Fibroblast of skin of right quadriceps (primary cell): ENCODE measurements at places on chromosomes 3 and 15.

DNA sequence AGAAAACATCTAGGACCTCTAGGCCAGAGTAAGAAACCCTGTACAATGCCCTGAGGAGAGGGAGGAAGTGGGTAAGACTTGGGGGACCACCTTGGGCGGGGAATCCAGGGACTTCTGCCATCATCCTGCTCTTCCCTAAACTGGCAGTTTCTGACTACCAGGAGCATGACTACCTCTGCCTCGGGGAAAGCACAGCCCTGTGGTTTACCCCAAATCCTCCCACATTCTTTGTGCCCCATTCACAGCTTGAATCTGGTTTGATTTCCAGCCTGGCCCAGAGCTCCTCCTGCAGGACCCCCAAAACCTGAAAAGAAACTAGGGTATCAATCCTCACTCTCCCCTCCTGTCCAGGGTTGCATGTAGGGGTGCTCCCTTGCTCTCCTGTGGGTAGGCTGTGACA lies 4.7 kb downstream of the C3orf18 start:
- peak; percentile 72 for DNase-seq

DNA sequence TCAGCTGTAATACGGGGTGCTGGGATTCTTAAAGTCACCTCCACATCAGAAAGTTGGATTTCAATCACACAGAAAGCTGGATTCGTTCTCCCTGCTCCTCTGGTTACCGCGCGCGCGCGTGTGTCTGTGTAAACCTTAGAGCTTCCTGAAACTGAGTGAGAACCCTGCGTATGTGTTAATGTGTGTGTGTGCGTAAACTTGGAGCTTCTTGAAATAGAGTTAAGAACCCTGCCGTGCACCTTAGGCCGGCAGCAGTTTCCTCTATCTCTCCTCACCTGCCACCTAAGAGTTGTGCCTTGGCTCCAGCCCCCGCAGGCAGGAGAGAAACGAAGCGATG lies 531 bp downstream of the LZTFL1 start:
- peak; percentile 5 for DNase-seq

GRCh38 chr3:188819939-188820338 lies 351.8 kb upstream of the TPRG1 start:
- DNase-seq: peak; percentile 65

DNA sequence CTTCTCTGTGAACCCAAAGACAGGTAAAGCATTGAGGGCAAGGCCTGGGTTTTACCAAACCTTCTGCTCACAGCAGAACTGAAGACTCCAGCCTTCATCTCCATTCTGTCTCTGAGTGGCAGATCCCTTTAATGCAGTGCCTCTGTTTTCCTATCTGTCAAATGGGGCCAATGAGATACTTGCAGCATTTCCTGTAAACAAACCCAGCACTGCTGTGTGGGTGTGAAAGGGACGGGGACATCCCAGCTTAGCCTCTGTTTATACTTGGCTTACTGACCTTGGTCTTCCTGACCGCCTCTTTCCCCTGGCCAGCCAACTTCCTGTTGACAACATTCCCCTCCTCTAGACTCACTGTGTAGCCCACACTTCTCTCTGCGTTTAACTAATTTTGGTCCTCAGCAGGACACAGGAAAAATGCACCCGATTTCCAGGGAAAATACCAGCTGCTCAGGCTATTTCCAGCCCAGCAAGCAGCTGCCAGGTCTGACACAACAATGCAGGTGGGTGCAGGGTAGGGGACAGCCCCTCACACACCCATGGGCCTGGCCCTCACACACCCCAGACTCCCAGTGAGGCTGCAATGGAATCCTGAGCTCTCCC lies 105.9 kb upstream of the HERC1 start:
- DNase-seq: peak; percentile 26

DNA sequence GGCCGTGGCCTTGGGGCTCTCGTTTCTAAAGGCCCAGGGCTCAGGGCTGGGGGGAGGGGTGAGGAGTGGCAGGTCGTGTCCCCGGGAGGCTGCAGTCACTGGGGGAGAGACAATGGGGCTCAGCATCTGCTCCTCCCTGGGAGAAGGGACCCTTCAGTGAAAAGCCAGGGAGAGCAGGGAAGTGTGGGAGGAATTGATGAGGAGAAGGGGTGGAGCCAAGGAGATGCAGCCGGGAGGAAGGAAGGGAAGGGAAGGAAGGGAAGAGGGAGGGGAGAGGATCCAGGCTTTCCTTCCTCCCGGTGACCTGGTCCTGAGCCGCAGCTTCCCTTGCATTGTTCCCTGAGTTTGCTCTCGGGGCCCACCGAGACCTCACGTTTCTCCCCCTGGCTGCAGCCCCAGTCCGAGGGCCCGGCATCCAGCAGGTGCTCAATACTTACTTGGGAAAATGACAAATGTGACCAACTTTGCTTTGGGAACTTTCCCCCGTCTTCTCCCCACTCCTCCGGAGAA lies 1.4 kb upstream of the ZNF710 start:
- peak; percentile 46 for DNase-seq

DNA sequence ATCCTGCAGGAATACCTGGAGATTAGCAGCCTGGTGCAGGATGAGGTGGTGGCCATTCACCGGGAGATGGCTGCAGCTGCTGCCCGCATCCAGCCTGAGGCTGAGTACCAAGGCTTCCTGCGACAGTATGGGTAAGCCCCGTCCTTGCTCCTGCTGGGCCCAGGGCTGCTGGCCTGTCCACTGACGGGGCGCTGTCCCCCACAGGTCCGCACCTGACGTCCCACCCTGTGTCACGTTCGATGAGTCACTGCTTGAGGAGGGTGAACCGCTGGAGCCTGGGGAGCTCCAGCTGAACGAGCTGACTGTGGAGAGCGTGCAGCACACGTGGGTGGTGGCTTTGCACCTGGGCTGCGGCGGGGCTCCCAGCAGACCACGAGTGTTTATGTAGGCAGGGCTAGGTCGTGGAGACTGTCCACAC lies 5.0 kb downstream of the FES start:
- no peak for DNase-seq

GRCh38 chr3:66863205-66864111 lies 134.6 kb upstream of the KBTBD8 start:
- DNase-seq: no peak

DNA sequence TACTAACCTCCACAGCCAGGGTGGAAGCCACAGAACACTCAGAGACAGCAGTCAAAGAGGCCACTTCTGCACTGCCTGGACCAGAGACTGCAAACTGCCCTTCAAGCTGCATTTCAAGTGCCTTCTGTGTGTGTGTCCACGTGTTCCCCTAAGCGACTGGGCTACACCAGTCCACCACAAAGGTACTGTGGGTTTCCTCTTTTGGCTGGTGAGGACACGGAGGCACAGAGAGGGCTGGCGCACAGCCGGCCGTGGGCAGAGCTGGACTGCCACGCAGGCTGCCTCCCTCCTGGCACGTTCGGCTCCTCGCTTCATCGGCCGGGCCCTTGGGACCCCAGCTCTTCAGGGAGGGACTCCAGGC lies 60.9 kb downstream of the MGLL start:
- no peak for DNase-seq

GRCh38 chr15:50576166-50576565 lies 29.7 kb upstream of the USP50 start:
- DNase-seq: peak; percentile 32

- no peak for DNase-seq
Observed at GRCh38 chr3:123140550-123140949, 61.2 kb upstream of the SEC22A start.

- DNase-seq: peak; percentile 94
Observed at GRCh38 chr3:190183121-190183520, 62.4 kb upstream of the P3H2 start.

GRCh38 chr3:127714125-127714571 lies 41.4 kb downstream of the ABTB1 start:
- DNase-seq: no peak

DNA sequence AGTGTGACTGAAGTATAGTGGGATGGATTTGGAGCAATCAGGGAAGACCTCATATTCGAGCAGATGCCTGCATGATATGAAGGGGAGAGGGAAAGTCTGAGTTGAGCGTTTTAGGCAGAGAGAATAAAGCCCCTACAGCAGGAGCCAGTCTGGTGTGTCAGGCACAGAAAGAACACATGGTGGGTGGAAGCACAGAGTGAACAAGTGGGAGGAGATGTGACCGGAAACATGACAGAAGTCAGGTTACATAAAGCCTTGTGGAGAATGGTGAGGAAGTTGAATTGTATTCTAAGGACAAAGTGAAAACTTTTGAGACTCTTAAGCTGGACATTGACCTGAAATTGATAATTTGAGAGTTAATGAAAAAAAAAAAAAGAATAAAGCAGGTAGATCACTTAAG lies 541.0 kb downstream of the PLOD2 start:
- DNase-seq: no peak

DNA sequence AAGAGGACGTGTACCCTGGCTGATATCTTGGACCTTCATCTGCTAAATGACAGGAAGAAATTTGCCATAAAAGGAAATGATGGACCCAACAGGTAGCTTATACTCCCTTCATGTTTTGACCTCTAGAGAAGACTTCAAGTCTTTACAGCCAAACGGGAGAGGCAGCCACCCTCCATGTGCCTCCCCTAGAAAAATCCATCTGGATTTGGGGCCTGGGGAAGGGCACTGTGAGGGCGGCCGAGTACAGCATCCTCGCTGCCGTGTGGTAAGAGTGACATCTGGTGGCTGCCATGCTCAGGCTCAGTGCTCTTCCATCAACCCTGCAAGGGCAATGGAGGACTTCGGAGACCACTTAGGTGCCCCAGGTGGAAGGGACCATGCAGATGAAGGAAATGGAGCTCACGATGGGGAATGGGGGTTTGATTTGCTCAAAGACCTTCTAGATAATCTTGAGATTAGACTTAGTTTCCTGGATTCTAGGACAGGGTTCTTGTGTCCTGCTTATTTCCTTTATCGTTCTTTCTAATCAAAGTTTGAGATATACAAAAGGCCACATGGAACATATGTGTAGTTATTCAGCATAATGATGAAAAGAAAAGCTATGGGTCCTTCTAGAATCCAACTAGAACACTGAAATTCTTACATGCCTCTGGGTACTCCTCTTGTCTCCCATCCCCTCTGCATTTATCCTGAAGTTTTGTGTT lies 44.4 kb downstream of the AQP9 start:
- peak; percentile 46 for DNase-seq

DNA sequence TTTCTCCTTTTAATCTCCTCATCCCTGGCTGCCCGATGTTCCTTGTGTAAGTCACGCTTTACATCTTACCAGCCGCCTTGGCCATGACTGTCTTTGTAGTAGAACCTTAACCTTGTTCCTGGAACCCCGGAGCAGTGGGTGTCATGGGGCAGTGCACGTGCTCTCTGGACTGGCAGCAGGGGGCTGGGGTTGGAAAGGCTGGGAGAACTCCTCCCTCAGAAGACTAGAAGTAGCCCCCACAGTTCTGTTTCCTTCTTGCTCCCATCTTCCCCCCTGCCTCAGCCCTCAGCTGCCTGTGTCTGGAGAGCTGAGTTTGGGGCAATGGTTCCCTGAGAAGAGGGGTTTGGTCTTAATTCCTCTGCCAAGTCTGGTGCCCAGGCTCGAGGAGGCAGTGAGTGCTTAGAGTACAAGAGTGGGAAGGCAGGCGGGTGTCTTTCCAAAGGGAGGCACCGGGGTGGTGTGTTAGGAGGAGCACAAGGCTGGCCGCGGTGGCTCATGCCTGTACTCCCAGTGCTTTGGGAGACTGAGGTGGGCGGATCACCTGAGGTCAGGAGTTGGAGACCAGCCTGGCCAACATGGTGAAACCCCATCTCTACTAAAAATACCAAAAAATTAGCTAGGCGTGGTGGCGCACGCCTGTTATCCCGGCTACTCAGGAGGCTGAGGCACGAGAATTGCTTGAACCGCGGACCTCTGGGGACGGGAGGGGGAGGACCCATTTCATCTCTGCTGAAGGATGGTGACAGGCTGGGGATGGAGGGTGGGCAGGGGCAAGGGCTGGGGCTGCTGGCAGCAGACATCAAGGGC lies 100.4 kb downstream of the VGLL4 start:
- DNase-seq: no peak

DNA sequence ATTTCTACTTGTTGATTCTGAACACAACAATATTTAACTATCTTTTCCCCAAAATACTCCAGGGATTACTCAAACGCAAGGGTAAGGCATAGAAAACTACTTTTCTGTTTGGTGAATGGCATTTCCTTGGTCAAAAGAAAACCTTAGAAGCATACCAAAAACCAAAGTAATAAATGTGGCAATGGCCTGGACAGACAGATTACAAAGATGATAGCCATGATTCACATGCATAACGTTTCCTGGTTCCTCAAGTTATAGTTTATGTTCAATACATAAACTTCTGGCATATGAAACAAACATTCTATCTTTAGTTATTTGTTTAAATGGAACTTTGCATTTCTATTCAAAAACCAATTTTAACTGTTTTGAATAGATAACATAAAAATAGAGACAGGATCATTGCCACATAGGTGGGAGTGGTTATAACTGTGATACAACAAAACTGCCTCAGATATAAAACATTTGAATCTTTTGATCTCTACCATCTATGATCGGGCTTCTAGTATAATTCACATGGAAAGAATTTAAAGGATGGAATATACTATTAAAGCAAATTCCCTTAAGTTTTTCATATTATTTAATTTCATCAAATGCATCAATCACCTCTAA lies 32.1 kb downstream of the FOXP1 start:
- DNase-seq: peak; percentile 87

- no peak for DNase-seq
Observed at GRCh38 chr15:47412802-47413201, 304.5 kb upstream of the SEMA6D start.

DNA sequence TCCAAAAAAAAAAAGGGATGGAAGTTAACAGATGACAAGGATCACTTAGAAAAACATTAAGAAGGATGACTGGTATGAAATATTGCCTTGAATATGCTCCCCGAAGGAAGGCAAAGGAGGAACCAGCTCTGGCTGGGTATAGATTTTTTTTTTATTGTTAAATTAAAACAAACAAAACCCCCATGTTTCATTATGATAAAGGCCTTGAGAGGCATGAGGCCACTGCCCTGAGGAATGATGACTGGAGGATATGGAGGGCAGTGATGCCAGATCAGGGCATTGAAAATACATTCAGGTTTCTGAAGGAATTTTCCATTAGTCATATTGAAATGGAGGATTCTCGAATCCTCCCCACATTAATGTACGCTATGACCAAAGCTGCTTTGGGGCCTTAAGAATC lies 120.9 kb downstream of the ADAMTS9 start:
- no peak for DNase-seq

- no peak for DNase-seq
Observed at GRCh38 chr3:174820885-174821284, 38.2 kb upstream of the NAALADL2 start.

DNA sequence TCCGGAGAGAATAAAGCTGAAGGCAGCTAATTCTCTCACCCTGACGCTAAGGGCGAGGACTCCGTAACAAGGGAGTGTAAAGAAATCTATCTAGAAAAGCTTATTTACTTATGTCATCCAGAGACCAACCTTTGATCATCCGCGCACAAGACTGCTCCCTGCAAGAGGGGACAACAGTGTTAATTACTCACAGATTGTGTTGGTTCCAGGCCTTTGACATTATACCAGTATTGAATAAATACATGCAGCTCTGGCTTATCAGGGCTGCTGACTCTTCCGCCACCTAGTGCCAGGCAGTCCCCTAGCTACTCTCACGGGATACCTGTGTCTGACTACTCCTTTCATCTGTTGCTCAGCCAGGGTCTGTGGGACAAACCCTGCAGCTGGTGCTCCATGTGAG lies 211.7 kb downstream of the DTWD1 start:
- DNase-seq: peak; percentile 38
